ENCODE measurements at places on chromosomes 12 and 14.

GRCh38 chr14:90791486-90791885 lies 24.7 kb downstream of the TTC7B start:
- DNase-seq = no peak

DNA sequence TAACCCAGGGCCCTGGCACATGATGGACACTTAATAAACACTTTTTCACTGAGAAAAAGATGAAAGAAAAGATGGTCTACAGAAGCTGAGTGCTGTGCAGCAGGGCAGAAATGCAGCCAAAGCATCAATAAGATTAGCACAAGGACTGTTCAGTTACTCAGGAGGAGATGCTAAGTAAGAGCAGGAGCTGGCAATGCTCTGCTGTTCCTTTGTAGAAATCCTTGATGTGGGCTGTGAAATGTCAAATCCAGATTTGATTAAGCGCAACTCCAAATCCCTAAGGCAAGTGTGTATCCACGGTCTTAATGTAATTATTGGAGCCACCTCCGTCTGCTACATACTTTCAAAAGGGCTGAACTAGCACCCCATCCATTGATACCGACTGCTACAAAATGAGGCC lies 151.8 kb upstream of the BTG1 start:
- no peak for DNase-seq

DNA sequence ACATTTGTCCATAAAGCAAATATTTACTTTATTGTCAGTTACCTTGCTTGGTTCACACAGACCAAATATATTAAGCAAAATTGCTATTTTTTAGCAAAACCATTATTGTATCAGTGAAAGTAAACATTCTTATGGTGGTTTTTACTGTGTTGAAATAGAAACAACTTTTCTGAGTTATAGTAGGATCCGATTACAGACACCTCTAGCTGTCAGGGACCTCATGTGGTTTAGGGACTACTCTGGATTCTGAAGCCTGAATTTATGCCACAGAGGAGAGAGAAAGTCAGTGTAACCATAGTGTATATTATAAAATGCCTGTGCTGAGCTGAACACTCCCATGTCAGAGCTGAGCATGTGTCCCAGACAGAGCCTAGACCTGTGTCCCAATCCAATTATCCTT lies 287.5 kb downstream of the FLRT2 start:
- no peak for DNase-seq

DNA sequence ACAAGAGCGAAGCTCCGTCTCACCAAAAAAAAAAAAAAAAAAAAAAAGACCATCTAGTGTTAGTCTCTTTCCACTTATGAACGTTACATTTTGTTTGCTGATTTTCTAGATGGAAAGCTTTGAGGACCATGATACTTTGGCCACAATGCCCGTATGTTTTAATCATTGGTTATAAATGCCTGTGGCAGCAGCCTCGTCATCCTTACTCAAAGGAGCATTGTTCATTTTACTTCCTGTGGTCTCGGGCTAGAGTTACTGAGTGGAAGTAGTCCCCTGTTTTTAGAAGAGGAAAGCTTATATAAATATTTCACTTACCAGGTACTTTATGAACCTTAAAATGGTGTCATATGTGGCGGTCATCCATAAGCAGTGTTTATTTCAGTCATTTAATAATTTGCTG lies 359.9 kb downstream of the AEBP2 start:
- DNase-seq = no peak

DNA sequence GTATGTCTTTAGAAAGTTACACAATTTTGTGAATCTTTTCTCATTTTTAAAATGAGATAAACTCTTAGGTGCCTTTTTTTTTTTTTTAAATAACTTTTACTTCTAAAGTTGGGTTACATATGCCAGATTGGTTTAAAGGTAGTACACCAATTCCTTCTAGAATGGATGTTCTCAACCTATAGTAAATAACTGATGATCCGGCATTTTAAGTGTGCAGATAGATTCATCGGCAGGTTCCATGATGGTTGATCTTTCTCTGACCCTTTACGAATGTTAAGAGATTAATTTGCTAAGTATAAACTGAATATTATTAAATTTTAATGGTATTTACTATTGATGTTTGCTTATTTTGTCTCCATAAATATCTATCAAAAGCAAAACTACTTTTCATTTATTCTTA lies 8.3 kb downstream of the AP5M1 start:
- DNase-seq = no peak

GRCh38 chr12:104490850-104491249 lies 34.1 kb downstream of the CHST11 start:
- no peak for DNase-seq

Measured in sciatic nerve (tissue), 2 donors.